ENCODE measurements at places on chromosomes 4 and X. TPM values are rescaled to one million over a fixed set of nuclear protein-coding genes. Genes with fewer than 3 reads are reported as not detected.

GRCh38 chrX:101550751-101551379 lies 518 bp downstream of the ARMCX1 start:
- DNase-seq: peak; percentile 48
- peak overlapping the region; percentile 48 for H3K4me3 ChIP-seq
- no peaks in the 10 kb centered on the region for H3K27me3 ChIP-seq
- H3K36me3 ChIP-seq: peaks cover 9% of the 10 kb centered on the region

DNA sequence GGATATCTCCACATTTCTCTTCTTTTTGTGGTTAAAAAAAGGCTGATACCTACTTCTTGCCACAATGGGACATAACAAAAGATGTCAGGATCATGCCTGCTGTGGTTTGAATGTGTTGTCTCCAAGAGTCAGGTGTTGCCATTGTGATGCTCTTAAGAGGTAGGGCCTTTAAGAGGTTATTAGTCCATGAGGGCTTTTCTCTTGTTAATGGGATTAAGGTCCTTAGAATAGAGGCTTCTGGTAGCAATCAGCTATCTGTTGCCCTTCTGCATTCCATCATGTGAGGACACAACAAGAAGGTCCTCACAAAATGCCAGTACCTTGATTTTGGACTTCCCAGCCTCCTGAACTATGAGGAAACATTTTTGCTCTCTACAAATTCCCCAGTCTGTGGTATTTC lies 191.4 kb downstream of the GBA3 start:
- no peak overlapping the region for H3K4me3 ChIP-seq
- no peaks in the 10 kb centered on the region for H3K36me3 ChIP-seq
- H3K4me1 ChIP-seq: no peaks in the 10 kb centered on the region
- H3K27me3 ChIP-seq: no peaks in the 10 kb centered on the region
- H3K27ac ChIP-seq: no peak overlapping the region

DNA sequence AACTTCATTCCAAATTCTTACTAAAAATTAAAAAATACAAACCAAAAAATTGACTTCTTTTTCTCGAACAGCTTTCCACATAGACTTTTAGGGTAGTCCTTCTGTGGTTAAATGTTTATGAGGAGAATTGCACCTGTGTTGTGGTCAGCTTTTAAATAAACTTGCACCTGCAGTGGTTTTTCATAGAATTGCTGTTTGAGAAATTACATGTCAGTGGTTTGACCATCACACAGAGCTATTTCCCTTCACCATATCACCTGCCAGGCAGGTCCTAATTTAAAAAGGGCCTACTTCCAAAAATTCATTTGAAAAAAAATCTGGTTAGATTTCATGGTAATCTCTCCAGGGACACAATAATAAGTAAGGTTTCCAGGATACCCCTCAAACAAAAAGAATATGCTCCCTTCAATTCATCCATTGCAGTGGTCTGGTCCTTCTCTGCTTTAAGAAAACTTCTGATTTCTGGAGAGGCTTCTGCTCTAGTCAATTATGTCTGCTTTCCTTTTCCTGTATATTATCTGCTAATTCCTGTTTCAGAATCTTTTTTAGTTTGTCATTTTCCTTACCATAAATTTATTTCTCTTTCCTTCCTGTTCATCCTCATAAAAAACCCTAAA lies 9.8 kb upstream of the UTP3 start:
- H3K27ac ChIP-seq: no peak overlapping the region
- no peaks in the 10 kb centered on the region for H3K27me3 ChIP-seq
- H3K4me1 ChIP-seq: no peaks in the 10 kb centered on the region
- DNase-seq: no peak
- no peaks in the 10 kb centered on the region for H3K36me3 ChIP-seq

MAGEB10 gene
- total RNA-seq: not detected
